ENCODE measurements at places on chromosomes 1 and 21. TPM values are rescaled to one million over a fixed set of nuclear protein-coding genes. Genes with fewer than 3 reads are reported as not detected.

The LRRN2 gene
- total RNA-seq: not detected

- DNase-seq: no peak
Measured at GRCh38 chr1:150706091-150706490, 9.1 kb upstream of the GOLPH3L start.

DNA sequence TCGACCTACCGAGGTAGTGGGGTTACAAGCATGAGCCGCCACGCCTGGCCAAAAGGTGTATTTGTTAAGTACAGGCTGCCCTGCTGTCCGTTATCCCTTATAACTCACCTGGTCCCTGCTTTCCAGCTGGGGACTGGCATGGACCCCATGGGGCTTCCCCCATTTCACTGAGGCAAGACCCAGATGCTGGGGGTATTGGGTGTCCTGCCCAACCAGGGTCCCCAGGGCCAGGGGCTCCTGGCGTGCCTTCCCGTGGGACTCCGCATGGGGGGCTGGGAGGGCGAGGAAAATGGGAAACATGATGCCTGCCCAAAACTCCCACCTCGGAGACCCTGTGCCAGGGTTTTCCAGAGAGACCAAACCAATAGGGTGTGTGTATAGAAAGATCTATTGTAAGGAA, 64.4 kb downstream of the FAAP20 start:
- no peak for DNase-seq

GRCh38 chr1:172946814-172947507, 103.8 kb downstream of the TNFSF18 start:
- DNase-seq: no peak

- peak; percentile 38 for DNase-seq
Measured at GRCh38 chr1:4652631-4653327, 1.6 kb upstream of the AJAP1 start.

GRCh38 chr1:144101397-144102045, 129.7 kb upstream of the FAM72C start:
- peak; percentile 6 for DNase-seq
